ENCODE measurements at places on chromosomes 6 and 20.

- no peak for DNase-seq
Observed at GRCh38 chr6:96014846-96015517, 792 bp upstream of the FUT9 start.

GRCh38 chr20:44683263-44684046 lies 31.7 kb upstream of the CCN5 start:
- peak; percentile 51 for DNase-seq

GRCh38 chr6:142856624-142857232 lies 88.2 kb downstream of the HIVEP2 start:
- no peak for DNase-seq

DNA sequence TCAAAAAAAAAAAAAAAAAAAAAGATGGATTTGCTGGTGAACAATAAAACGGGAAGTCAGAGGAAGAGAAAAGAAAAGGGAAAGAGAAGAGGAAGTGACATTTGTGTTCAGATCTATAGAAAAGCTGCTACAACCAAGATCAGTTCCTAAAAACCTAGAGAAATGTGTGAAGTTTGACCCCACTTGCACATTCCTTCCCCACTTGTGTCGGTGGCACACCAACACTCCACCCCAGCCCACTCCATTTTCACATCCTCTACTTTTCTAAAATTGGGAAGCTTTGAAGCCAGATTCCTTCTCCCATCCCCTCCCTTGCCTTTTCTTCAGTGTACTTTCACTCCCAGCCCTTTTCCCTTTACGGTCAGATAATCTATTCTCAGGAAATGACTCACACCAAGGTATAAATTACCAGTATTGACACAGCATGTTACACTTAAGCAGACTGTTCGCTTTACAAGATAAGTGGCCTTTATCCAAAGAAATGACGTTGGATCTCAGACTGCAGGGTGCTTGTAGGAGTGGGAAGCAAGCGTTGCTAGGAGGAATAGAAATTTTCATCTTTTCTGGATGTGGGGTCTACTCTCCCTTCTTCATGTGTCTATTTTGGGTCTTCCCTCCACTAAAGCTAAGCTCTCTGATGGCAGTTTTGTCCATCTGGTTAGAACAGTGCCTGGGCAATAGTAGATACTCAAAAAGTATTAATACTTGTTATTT lies 92.5 kb upstream of the ADGRF1 start:
- DNase-seq: no peak

DNA sequence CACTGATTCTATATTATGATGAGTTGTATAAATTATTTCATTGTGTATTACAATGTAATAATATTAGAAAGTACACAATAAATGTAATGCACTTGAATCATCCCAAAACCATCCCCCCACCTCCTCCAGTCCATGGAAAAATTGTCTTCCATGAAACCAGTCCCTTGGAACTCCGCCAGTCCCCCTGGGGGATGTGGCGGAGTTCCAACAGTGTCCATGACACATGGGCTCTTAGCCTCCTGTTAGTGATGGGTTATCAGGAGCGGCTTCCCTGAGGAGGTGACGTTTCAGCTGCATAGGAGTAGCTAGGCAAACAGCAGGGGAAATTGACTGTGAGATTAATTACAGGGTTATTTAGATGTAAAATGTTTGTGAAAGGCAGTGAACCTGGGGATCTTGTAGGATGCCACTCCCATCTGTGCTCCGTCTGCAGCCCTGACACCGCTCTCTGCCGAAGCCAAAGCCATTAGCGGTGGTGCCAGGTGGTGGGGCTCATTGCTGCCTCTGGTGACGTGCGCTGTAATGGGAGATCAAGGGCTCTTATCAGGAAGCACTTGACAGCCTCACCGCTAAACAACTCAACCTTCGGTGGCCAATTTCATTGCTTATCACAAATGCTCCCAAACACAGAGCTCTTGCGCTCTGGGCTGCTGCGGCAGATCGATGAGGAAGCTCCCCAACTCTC lies 81.6 kb upstream of the MC3R start:
- no peak for DNase-seq

DNA sequence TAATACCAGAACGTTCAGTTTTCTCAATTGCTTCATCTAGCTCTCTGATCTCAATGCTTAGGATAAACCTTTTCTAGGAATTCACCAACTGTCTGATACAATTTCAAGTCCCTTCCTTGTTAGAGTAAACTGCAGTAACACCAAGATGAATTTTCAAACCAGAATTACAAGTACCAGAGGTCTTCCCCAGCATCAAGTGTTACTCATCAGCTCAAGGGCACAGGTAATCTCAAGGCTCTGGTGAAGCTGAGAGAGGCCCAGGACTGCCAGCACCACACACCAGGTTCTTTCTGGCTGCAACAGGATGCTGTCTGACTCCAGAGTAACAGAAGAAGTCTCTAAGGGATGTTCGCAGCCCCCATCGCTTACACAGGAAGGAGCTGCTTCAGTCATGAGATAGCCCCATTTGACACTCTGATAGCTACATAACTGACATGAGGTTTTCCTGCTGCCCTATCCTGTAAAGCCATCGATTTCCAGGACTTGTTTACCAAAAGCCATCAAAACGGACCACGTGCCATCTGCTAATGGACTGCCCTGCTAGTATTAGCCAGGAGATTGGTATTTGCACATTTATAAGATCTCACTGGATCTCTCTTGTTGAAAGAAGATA lies 549.4 kb downstream of the UTRN start:
- DNase-seq: no peak

DNA sequence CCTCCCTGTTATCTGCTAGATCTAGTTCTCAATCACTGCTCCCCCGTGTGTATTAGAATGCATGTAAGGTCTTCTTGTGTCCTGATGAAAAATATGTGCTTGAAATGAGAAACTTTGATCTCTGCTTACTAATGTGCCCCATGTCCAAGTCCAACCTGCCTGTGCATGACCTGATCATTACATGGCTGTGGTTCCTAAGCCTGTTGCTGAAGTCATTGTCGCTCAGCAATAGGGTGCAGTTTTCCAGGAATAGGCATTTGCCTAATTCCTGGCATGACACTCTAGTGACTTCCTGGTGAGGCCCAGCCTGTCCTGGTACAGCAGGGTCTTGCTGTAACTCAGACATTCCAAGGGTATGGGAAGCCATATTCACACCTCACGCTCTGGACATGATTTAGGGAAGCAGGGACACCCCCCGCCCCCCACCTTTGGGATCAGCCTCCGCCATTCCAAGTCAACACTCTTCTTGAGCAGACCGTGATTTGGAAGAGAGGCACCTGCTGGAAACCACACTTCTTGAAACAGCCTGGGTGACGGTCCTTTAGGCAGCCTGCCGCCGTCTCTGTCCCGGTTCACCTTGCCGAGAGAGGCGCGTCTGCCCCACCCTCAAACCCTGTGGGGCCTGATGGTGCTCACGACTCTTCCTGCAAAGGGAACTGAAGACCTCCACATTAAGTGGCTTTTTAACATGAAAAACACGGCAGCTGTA lies 73.4 kb downstream of the PTPN1 start:
- no peak for DNase-seq

DNA sequence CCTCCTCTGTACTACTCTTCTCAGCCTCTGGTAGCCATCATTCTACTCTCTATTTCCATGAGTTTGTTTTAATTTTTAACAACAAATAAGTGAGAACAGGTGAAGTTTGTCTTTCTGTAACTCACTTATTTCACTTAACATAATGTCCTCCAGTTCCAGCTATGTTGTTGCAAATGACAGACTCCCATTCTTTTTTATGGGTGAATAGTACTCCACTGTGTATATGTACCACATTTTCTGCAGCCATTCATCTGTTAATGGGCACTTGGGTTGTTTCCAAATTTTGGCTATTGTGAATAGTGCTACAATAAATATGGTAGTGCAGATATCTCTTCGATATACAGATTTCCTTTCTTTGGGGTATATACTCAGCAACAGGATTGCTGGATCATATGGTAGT lies 73.7 kb upstream of the TNFRSF21 start:
- DNase-seq: no peak

DNA sequence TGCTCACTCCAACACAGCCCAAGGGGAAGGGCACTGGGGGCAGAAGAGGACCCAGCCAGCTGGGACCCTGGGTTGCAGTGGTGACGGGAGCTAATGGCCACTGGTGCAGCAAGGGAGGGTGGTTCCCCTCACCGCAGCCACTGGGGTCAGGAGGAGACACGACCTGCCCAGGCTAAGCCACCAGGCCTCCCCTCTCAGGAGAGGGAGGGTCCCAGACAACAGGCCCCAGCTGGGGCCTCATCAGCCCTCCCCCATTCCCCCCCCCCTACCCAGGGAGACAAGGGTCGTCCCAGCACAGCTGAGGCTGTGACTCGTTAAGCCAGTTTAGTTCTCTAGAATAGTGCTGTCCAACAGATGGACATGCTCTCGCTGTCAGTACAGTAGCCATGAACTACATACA lies 17.3 kb upstream of the MATN4 start:
- no peak for DNase-seq

DNA sequence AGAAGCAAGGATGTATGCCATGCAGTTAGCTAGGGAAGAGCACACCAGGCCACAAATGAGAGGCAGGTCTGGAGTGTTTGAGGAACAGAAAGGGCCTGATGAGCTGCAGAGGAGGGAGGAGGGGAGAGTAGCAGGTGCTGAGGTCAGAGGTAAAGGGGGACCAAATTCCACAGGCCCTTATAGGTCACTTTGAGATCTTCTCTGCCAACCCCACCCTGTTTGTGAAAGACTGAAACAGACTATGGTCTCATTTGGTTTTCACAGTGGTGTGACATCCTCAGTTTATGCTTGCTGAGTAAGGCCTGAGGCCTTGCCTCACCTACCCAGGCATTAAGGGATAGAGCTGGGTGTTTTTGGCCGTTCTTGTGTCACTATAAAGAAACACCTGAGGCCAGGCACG lies 187.7 kb upstream of the MYLIP start:
- DNase-seq: no peak

- no peak for DNase-seq
Observed at GRCh38 chr20:45097485-45098102, 3.3 kb downstream of the KCNS1 start.

DNA sequence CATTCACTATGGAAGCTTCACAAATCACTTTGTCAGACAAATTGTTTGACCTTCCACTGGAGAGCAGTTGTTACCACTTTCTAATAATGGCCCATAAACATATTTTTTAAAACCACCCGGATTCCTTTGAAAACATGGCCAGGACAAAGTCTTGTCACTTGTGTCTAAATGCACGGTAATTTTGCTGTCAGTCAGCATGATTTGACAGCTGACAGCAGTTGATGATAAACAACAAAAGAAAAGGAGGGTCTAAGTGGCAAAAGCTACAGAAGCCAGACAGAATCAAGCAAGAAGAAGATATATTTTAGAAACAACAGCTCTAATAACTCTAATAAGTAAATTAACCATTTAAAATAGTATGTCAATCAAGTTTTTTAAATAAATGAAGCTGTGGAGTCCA lies 27.7 kb upstream of the CARMIL1 start:
- no peak for DNase-seq

- DNase-seq: no peak
Observed at GRCh38 chr20:14696478-14696877, 359.1 kb upstream of the FLRT3 start.

DNA sequence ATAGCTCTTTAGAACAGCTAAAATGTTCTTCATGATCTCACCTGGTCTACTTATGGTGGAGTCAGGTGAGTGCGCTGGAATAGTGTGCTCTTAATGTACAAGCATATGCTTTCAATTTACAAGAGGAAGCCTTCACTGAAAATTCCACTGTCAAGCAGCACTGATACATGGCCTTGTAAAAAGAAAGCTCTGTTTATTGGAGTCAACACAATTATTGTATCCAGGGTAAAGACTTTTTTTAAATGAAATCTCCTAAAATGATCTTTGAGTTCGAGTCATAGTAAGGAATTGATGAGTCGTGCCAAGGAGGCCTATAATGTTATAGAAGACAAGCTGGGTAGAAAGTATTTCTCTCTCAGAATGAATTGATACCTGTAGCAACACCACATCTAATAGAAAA lies 41.6 kb upstream of the CARMIL1 start:
- no peak for DNase-seq

- no peak for DNase-seq
Observed at GRCh38 chr20:32906871-32907495, 48.3 kb downstream of the EFCAB8 start.

GRCh38 chr6:144219056-144219685 lies 66.0 kb upstream of the UTRN start:
- no peak for DNase-seq

DNA sequence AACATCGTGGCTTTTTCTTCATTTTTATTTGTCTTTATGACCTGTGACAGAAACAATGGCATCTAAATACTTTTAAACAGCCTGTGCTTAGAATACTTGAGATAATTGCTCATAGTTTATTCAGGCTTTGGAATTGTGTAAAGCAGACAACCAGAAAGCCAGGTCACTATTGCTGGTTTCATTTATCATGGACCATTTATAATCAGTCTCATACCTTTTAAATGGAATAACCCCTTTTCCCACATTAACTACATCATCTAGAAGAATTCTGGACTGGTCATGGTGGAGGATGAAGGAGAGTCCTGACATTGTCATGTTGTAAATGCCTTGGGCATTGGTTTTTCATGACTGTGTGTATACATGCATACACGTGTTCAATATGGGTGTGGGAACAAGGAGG lies 661.5 kb downstream of the EPM2A start:
- DNase-seq: no peak

DNA sequence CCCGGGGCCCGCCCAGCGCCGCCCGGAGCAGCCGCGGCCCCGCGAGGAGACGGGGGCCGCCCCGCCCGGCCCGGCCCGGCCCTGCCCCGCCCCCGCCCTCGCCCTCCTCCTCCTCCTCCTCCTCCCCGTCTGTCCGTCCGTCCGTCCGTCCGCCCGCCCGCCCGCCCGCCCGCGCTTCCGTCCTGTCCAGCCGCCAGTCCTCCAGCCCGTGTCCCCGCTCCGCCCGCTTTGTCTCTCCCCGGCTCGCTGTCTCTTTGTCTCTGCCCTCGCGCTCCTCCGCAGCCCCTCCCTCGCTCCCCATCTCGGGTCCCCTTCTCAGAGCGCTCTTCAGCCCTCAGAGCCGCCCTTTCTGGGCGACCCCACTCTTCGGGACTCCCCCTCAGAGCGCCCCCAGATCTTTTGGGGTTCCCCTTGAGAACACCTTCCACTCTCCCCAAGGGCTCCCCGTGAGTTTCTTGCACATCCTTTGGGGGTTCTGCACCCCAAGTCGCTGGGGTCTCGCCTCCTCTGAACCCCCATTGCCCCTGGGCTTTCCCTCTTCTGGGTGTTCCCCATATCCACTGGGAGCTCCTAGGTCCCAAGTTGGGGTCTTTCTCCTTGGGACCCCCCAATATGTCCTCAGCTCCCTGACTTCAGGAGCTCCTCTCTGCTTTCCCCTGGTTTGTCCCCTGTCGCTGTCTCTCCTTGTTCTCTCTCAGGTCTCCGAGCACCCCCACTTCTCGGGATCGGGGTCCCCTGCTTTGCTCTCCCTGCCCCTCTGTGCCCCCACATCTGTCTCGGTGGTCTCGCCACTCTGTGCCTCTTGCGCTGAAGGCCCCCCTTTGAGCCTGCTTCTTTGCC lies 79.5 kb upstream of the MYL9 start:
- peak; percentile 45 for DNase-seq

Data from neuronal stem cell (in vitro differentiated cells).